Temporal lobe (tissue), 4 donors: ENCODE measurements at places on chromosomes 6 and 20. TPM values are rescaled to one million over a fixed set of nuclear protein-coding genes. Genes with fewer than 3 reads are reported as not detected.

The BNIP5 gene
- total RNA-seq: 0.25 TPM

The TGM3 gene
- 0.25 TPM for total RNA-seq

The CFAP61 gene
- 2.5 TPM for total RNA-seq

The C4B gene
- 14.5 TPM for total RNA-seq

The NMBR gene
- total RNA-seq: 4.7 TPM

The PLCB4 gene
- 13.3 TPM for total RNA-seq

The OR5V1 gene
- total RNA-seq: not detected

The TSPO2 gene
- total RNA-seq: not detected

The MEP1A gene
- under 0.01 TPM for total RNA-seq

The WFDC2 gene
- total RNA-seq: 3.7 TPM

The TSBP1 gene
- total RNA-seq: not detected

The GCNT2 gene
- total RNA-seq: 14.5 TPM

The KCNB1 gene
- total RNA-seq: 9.3 TPM

The SPAG4 gene
- 0.74 TPM for total RNA-seq

The ELOVL5 gene
- total RNA-seq: 48.2 TPM

The PRSS35 gene
- total RNA-seq: 6.9 TPM

The GJA10 gene
- not detected for total RNA-seq

The PRICKLE4 gene
- total RNA-seq: 0.49 TPM

The FAM83D gene
- total RNA-seq: 2.0 TPM

The MAP7 gene
- total RNA-seq: 4.2 TPM

The CD164 gene
- 39.1 TPM for total RNA-seq

The PLN gene
- total RNA-seq: 0.74 TPM
